ENCODE measurements at places on chromosomes 1 and 21. TPM values are rescaled to one million over a fixed set of nuclear protein-coding genes. Genes with fewer than 3 reads are reported as not detected.

DNA sequence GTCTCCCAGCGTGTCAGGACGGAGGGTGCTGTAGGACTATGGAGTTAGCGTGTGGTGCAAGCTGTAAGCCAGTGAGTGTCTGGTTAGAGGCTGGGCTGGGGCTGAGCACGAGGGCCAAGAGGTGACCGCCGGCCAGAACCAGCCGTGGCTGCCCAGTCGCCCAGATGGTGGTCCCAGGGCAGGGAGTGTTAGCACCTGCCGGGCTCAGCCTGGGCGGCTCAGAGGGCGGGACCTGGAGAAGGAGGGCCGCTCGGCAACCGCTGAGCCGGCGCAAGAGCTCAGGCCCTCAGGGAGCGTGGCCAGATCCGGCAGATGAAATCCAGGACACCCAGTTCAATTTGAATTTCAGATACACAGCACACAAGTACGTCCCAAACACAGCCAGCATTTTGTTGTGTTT lies 87.9 kb downstream of the PRDM16 start:
- DNase-seq: no peak

DNA sequence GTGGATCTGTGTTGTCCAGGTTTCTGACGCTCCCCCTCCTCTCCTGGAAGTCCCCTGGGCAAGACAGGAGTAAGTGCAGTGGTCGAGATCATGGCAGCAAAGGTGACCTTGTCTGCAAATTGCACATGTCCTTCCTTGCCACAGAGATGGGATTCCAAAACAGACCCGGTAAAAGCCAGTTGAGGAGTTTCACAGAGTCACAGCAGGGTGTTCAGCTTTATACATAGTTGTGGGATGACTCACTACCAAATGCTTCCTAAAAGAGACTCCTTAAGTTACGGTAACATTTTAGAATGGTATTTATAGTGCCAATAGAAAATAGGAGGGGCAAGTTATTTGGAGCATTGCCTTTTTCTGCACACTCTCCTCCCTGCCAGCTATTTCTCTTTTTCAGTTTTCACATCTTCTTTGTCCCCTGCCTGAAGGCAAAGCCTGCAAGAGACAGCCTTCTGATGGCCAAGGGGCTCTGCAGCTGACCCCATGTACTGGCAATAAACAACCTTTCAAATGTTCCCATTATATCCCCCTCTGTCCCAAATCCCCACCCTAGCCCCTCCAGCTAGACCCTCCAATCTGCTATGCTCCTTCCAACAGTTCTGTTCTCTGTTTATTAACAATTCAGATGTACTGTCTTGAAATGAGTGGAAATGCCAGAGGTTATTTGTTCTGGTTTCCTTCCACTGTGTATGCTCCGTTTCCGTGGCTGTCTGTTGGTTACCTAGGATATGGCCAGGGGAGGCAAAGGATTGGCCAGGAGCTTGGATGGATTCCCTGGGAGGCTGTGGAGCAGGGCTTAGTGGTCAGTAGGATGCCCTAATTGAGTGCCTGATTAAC lies 115.0 kb downstream of the TGFB2 start:
- peak; percentile 95 for DNase-seq

DNA sequence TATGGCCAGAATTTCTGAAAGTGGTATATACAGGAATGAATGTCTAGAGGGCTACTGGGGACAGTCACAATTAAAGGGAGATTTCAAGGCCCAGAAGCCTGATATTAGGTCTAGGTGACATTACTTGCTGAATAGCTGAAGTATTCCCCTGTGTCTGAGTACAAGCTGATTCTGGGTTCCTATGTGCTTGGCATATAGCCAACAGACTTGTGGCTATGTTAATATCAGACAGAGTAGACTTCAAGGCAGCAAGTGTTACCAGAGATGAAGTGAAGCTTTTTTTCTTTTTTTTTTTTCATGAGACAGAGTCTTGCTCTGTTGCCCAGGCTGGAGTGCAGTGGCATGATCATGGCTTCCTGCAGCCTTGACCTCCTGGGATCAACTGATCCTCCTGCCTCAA lies 8.3 kb downstream of the TTC4 start:
- peak; percentile 42 for DNase-seq

GRCh38 chr1:92864131-92864530 lies 32.3 kb downstream of the RPL5 start:
- no peak for DNase-seq

- peak; percentile 91 for DNase-seq
These were observed 306.3 kb upstream of the DUSP10 start for GRCh38 chr1:222048094-222048595.

DNA sequence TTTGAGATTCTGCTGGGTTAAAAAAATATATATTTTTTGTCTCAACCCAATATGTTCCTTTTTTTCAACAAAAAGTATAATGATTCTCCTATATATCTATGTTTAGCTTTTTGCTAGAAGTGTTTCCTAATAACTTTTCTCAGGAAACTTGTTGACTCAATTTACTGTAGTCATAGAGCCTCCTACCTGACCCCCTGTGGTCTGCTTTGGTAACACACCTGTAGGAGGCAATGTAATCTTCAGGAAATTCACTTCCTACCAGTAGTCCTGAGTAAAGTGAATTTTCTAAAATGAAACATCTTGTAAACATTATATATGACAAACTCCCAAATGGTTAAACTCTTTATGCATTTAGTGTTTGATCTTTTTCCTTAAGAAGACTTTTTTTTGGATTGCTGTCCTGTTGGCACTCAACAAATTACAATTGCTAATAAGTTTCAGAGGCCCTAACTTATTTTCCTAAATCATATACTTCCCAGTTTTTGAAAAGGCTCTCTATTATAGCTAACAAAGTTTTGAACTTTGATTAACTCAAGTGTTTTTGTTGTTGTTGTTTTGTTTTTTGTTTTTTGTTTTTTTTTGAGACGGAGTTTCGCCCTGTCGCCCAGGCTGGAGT lies 118.3 kb downstream of the OLFML2B start:
- DNase-seq: peak; percentile 41

DNA sequence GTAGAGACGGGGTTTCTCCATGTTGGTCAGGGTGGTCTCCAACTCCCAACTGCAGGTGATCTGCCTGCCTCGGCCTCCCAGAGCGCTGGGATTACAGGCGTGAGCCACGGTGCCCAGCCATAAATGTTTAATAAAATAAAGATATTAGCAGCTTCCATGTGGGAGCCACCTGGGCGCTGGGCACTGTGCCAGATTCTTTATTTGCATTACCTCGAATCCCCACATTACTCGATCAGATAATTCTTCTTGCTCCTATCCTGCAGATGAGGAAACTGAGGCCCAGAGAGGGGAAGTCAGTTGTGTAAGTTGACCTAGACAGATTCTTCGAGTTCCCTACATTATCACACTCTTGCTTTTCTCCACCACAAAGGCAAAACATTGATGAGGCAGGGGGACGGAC lies 24.9 kb upstream of the TENT5B start:
- no peak for DNase-seq

GRCh38 chr1:151070474-151071276 lies at the start of gene GABPB2:
Gene GABPB2 (plus strand): TSS chr1:151070761. CDS start chr1:151088190, 17,429 bp downstream.
- peak; percentile 86 for DNase-seq

FAAH gene
- total RNA-seq: 16.1 TPM

SPRTN gene
- total RNA-seq: 20.4 TPM

UTS2 gene
- not detected for total RNA-seq

TTC13 gene
- 12.2 TPM for total RNA-seq

Measured in renal cortical epithelial cell (primary cell).